ENCODE measurements at places on chromosomes 1 and 21. TPM values are rescaled to one million over a fixed set of nuclear protein-coding genes. Genes with fewer than 3 reads are reported as not detected.

GRCh38 chr1:23902321-23903278 lies 10.6 kb downstream of the CNR2 start:
- peaks cover 27% of the 10 kb centered on the region for H3K27me3 ChIP-seq
- H3K4me1 ChIP-seq, result no peaks in the 10 kb centered on the region
- no peak for DNase-seq
- H3K27ac ChIP-seq, result no peak overlapping the region

DNA sequence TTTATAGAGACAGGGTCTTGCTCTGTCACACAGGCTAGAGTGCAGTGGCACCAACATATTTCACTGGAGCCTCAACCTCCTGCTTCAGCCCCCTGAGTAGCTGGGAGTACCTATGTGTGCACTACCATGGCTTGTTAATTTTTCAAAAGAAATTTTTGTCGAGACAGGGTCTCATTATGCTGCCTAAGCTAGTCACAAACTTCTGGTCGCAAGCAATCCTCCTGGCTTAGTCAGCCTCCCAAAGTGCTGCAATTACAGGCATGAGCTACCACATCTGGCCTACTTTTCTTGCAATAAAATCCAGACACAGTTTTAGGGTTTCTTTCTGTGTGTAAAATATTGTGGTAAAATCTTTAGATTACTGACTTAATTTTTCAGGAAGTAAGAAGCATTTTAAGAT lies 27.9 kb upstream of the NTPCR start:
- DNase-seq, result no peak
- no peaks in the 10 kb centered on the region for H3K36me3 ChIP-seq
- H3K27me3 ChIP-seq, result no peaks in the 10 kb centered on the region
- no peak overlapping the region for H3K4me3 ChIP-seq
- H3K4me1 ChIP-seq, result peaks cover 24% of the 10 kb centered on the region

GRCh38 chr1:44222397-44223186 lies 9.3 kb downstream of the DMAP1 start:
- no peaks in the 10 kb centered on the region for H3K27me3 ChIP-seq
- H3K27ac ChIP-seq, result peak overlapping the region; percentile 4
- no peak overlapping the region for H3K4me3 ChIP-seq
- peaks cover 10% of the 10 kb centered on the region for H3K36me3 ChIP-seq
- no peaks in the 10 kb centered on the region for H3K4me1 ChIP-seq
- DNase-seq, result no peak

DNA sequence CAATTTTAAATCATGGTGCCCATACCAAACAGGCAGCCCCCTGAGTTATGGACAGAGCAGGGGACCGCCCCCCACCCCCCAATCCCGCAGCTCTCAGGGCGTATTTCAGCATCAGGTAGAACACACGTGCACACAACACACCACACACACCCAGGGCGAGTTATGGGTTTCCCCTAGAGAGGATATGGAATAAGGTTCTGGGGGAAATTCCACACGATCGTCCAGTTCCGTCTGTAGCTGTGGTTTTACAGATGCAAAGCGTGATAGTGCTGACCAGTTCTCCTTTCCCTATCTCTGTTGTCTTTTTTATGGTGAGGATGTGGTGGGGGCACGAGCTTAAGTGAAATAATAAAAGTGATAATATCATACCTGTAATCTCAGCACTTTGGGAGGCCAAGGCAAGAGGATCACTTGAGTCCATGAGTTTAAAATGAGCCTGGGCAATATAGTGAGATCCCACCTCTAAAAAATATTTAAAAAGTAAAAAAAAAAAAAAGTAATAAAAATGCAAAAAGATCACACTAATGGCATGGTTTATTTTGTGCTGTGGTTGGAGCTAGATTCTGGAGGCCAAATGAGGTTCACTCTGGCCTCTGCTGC lies 25.1 kb downstream of the C2CD2 start:
- H3K27ac ChIP-seq, result no peak overlapping the region
- peaks cover 57% of the 10 kb centered on the region for H3K4me1 ChIP-seq
- H3K4me3 ChIP-seq, result no peak overlapping the region
- H3K27me3 ChIP-seq, result no peaks in the 10 kb centered on the region

GRCh38 chr1:152009691-152010090 lies 16.0 kb upstream of the S100A10 start:
- no peaks in the 10 kb centered on the region for H3K36me3 ChIP-seq

- H3K36me3 ChIP-seq, result no peaks in the 10 kb centered on the region
- H3K27ac ChIP-seq, result no peak overlapping the region
- H3K27me3 ChIP-seq, result peaks cover 3% of the 10 kb centered on the region
- H3K4me1 ChIP-seq, result no peaks in the 10 kb centered on the region
- H3K4me3 ChIP-seq, result no peak overlapping the region
These were observed 184.0 kb upstream of the C1orf174 start for GRCh38 chr1:4084048-4084431.

DNA sequence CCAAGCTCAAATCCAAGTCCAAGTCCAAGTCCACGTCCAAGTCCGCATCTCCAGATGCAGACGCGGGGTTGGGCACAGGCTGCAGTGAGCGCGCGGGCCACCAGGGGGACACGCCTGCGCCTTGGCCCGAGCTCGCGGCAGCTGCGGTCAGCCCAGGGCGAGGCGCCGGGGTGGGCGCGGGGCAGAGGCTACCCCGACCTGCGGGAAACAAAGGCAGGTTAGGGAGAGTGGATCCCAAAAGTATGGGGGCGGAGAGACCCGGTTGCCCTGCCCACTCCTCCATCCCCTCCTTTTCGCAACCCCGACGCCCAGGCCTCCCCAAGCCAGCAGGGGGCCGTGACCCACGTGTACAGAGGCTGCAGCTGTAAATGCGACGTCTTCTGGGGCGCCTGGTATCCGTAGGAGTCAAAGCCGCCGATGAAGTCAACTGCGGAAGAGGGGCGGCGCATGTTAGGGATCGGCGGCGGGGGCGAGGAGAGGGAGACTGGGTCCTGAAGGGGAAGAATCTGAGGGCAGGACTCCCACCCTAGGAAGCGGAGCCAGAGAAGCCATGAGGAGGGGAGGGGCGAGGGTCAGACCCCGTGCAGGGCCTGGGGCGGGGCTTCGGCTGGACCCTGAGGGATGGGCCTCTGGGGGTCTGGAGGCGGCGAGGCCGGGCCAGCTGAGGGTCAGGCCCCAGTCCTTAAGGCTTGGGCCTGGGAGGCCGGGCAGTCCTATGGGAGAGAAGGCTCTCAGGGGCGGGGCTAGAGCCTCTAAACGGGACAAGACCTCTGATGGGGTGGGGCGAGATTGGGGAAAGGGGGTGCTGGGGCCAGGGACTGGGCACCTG lies 58.0 kb downstream of the NKAIN1 start:
- H3K4me3 ChIP-seq, result peak overlapping the region; percentile 52
- H3K27me3 ChIP-seq, result no peaks in the 10 kb centered on the region
- no peak for DNase-seq
- H3K27ac ChIP-seq, result no peak overlapping the region
- H3K4me1 ChIP-seq, result peaks cover 8% of the 10 kb centered on the region
- H3K36me3 ChIP-seq, result no peaks in the 10 kb centered on the region

DNA sequence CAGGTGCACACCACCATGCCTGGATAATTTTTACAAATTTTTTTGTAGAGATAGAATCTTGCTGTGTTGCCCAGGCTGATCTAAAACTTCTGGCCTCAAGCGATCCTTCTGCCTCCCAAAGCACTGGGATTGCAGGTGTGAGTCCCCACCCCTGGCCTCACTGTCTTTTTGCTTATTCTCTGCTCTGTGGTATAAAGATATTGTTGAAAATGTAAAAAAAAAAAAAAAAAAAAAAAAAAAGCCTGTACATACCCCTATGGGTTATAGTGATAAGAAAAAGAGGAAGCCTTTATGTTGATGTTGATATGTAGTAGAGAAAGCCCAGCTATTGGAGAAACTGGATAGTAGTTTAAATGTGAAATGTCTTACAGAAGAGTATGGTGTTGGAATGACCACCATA lies 125.8 kb downstream of the XPR1 start:
- peaks cover 8% of the 10 kb centered on the region for H3K4me1 ChIP-seq
- H3K36me3 ChIP-seq, result no peaks in the 10 kb centered on the region
- no peak overlapping the region for H3K4me3 ChIP-seq
- no peak for DNase-seq
- no peak overlapping the region for H3K27ac ChIP-seq

- no peak overlapping the region for H3K27ac ChIP-seq
- H3K27me3 ChIP-seq, result peaks cover 35% of the 10 kb centered on the region
- no peaks in the 10 kb centered on the region for H3K36me3 ChIP-seq
These were observed 1.9 kb upstream of the TPM3 start for GRCh38 chr1:154193821-154194220.

- H3K27me3 ChIP-seq, result no peaks in the 10 kb centered on the region
- no peaks in the 10 kb centered on the region for H3K4me1 ChIP-seq
- no peak overlapping the region for H3K4me3 ChIP-seq
These were observed 52.0 kb upstream of the ACTRT2 start for GRCh38 chr1:2969011-2969844.

Gene LCE1D
- not detected for total RNA-seq

Gene FAM72D
- 0.44 TPM for total RNA-seq

Gene WNT3A
- total RNA-seq, result not detected

Gene TRIM67
- 2.9 TPM for total RNA-seq

Gene DHRS3
- total RNA-seq, result 31.9 TPM

All from chondrocyte (in vitro differentiated cells).